CD14-positive monocyte (primary cell): ENCODE measurements at places on chromosomes 4 and X. TPM values are rescaled to one million over a fixed set of nuclear protein-coding genes. Genes with fewer than 3 reads are reported as not detected.

- H3K4me3 ChIP-seq = no peak overlapping the region
- H3K4me1 ChIP-seq = peaks cover 4% of the 10 kb centered on the region
- no peaks in the 10 kb centered on the region for H3K27me3 ChIP-seq
- no peak for DNase-seq
These were observed 16.9 kb upstream of the OCIAD1 start for GRCh38 chr4:48813964-48814363.

GRCh38 chrX:124504111-124504983, 158.0 kb downstream of the SH2D1A start:
- no peaks in the 10 kb centered on the region for H3K27me3 ChIP-seq
- no peak for DNase-seq

- H3K4me1 ChIP-seq = no peaks in the 10 kb centered on the region
- no peaks in the 10 kb centered on the region for H3K36me3 ChIP-seq
- no peak for DNase-seq
- H3K27ac ChIP-seq = no peak overlapping the region
These were observed 149.3 kb upstream of the RBPJ start for GRCh38 chr4:26171501-26171900.

DNA sequence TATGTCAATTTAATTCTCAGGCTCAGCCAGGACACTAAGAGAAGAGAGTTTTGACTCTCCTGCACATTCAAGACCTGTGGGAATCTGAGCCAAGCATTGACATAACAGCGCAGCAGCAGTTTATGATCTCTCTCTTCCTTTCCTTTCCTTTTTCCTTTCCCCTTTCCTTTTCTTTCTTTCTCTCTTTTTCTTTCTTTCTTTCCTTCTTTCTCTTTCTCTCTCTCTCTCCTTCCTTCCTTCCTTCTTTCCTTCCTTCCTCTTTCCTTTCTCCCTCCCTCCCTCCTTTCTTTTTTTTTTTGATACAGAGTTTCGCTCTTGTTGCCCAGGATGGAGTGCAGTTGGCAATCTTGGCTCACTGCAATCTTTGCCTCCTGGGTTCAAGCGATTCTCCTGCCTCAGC, 21.6 kb downstream of the SAT1 start:
- no peaks in the 10 kb centered on the region for H3K36me3 ChIP-seq
- H3K4me1 ChIP-seq = peaks cover 38% of the 10 kb centered on the region

- no peaks in the 10 kb centered on the region for H3K4me1 ChIP-seq
- H3K27me3 ChIP-seq = no peaks in the 10 kb centered on the region
- H3K4me3 ChIP-seq = no peak overlapping the region
- no peak for DNase-seq
- H3K27ac ChIP-seq = no peak overlapping the region
These were observed 52.8 kb downstream of the P2RY10 start for GRCh38 chrX:78997870-78998558.

Gene PDLIM3
- not detected in 2 replicates for polyA plus RNA-seq

GRCh38 chr4:147780137-147780777, 48.4 kb downstream of the ARHGAP10 start:
- peak overlapping the region; percentile 39 for H3K4me3 ChIP-seq
- DNase-seq = peak; percentile 79
- no peaks in the 10 kb centered on the region for H3K27me3 ChIP-seq
- H3K36me3 ChIP-seq = no peaks in the 10 kb centered on the region
- H3K4me1 ChIP-seq = peaks cover 21% of the 10 kb centered on the region
- peak overlapping the region; percentile 94 for H3K27ac ChIP-seq

DNA sequence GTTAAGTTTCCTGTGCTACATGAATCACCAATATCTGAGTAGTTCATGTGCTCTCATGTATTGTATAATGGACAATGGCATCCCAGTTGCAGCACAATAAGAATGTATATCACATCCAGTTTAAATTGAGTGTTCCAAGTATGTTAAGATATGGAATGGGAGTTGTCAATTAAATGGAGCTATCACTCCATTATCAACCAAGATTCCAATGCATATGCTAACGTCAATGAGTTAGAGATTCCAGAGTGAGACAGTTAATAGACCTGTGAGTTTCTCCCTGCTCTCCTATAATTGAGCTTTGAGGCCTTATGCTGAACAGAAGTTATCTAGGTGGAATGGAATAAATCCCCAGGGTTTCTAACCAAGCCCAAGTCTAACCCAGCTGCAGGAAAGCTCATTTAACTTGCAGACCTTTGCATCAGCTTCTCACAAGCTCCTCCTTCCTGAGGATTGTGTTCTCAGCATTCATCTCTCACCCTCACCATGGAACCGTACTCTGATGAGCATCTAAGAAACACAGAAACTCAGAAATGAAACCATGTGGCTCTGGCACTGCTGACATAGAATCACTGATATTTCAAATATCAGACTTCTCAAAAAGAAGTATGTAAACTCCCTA, 84.8 kb downstream of the TIGD2 start:
- H3K27ac ChIP-seq = no peak overlapping the region
- H3K4me3 ChIP-seq = no peak overlapping the region
- no peak for DNase-seq
- no peaks in the 10 kb centered on the region for H3K4me1 ChIP-seq

Gene AVPR2
- polyA plus RNA-seq = 0.14 TPM

DNA sequence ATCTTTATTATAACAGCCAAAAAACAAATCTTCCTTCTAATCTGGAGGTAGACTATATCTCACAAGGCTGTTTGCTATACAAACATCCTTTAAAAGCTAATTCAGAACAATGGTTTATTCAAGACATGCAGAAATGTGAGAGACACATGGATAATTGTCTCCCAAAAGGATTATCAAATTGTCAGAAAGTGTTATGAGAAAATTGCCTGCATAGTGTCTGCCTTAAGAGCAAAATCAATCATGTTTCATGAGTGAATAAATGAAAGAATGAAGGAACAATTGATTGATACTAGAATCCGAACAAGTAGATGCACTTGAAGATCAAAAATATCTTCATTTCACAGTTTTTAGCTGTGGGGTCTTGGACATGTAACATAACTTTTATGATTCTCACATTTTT, 621.7 kb upstream of the BOD1L1 start:
- no peak overlapping the region for H3K27ac ChIP-seq
- no peaks in the 10 kb centered on the region for H3K36me3 ChIP-seq
- no peaks in the 10 kb centered on the region for H3K4me1 ChIP-seq
- H3K4me3 ChIP-seq = no peak overlapping the region
- no peaks in the 10 kb centered on the region for H3K27me3 ChIP-seq

GRCh38 chr4:26049447-26049846, 135.4 kb downstream of the SMIM20 start:
- peaks cover 26% of the 10 kb centered on the region for H3K4me1 ChIP-seq
- DNase-seq = no peak
- no peaks in the 10 kb centered on the region for H3K36me3 ChIP-seq
- no peak overlapping the region for H3K4me3 ChIP-seq
- H3K27ac ChIP-seq = no peak overlapping the region

- no peaks in the 10 kb centered on the region for H3K36me3 ChIP-seq
- DNase-seq = no peak
- H3K4me3 ChIP-seq = no peak overlapping the region
- no peaks in the 10 kb centered on the region for H3K4me1 ChIP-seq
These were observed 58.2 kb upstream of the CASK start for GRCh38 chrX:41981481-41982013.
